ENCODE measurements at places on chromosomes 4 and X. TPM values are rescaled to one million over a fixed set of nuclear protein-coding genes. Genes with fewer than 3 reads are reported as not detected.

DNA sequence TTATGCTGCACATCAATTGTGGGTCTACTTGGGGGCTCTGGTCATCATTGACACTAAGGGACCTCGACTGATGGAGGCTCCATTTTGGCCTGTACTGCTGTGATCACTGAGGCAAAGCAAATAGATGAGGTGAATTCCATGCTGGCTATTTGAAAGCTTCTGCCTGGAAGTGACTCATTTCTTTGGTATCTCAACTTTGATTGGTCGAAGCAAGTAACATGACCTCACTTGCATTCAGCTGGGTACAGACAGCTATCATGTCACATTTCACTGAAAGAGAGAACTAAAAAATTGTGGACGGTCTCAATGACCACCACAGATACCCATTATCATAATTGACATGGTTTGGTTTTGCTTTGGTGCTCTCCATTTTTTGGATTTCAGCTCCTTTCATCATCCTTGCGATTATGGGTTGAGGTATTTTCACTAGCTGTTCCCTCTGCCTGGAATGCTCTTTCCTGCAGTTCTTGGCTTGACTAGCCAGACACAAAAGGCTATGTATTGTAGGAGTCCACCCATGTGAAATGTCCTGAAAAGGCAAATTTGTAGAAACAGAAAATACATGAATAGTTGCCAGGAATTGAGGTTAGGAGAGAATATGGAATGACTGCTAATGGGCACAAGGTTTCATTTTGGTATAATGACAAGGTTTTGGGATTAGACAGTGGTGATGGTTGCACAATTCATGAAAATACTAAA is 369.2 kb upstream of the LCORL start:
- no peak overlapping the region for H3K4me3 ChIP-seq
- H3K36me3 ChIP-seq = no peaks in the 10 kb centered on the region
- DNase-seq = no peak
- H3K4me1 ChIP-seq = no peaks in the 10 kb centered on the region
- H3K27me3 ChIP-seq = no peaks in the 10 kb centered on the region
- no peak overlapping the region for H3K27ac ChIP-seq

GRCh38 chr4:189374176-189374575 is 566.5 kb upstream of the FRG1 start:
- no peaks in the 10 kb centered on the region for H3K4me1 ChIP-seq
- no peak for DNase-seq
- no peaks in the 10 kb centered on the region for H3K36me3 ChIP-seq
- no peak overlapping the region for H3K27ac ChIP-seq
- H3K4me3 ChIP-seq = no peak overlapping the region

- peak; percentile 66 for DNase-seq
- no peaks in the 10 kb centered on the region for H3K27me3 ChIP-seq
- peak within 1 kb of the TSS; percentile 50 for H3K4me3 ChIP-seq
- H3K27ac ChIP-seq = peak within 1 kb of the TSS; percentile 59
- no peaks in the 10 kb centered on the region for H3K36me3 ChIP-seq
Observed at GRCh38 chrX:154750301-154751202, at the start of gene GAB3. Gene GAB3, minus strand, starts transcription at chrX:154751077. Its CDS starts 52 bp downstream, at chrX:154751025.

- H3K27me3 ChIP-seq = no peaks in the 10 kb centered on the region
- H3K4me1 ChIP-seq = peaks cover 3% of the 10 kb centered on the region
- DNase-seq = no peak
- H3K27ac ChIP-seq = no peak overlapping the region
Observed at GRCh38 chr4:38123555-38123954, 163.4 kb downstream of the PTTG2 start.

DNA sequence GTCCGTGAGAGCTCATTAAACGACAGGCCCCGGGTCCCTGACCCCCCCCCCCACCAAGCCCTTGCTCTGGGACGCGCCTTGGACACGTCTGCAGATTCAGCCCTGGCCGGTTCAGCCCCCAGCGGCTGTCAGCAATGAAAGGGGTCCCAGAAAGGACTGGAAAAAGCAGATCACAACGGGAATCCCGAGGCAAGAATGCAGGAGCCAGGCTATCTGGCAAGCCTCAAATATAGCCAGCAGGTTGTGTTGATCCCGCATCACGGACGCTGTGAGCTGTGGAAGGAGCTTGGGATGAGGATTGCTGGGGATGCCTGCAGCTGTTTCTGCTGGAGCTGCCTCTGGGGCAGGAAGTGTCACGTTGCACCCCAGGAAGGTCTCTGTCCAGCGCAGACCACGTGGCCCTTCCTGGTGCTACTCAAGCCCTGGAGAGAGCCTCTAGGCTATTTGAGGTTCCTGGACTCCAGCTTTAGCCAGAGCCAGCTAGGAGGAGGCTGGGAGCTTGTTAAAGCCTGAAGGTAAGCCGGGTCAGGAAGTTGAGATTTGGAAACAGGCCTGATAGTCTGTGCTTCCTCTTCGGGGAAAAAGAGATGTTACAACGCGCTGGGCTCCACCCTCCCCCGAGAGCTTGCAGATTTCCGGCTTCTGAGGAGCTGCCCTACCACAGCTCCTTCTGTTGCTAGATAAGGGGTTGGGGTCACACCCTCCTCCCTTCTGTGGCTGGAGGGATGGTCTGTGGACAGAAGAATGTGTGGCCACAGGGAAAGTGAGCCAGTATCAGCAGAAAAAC is 19.3 kb upstream of the CSF2RA start:
- no peak for DNase-seq
- H3K36me3 ChIP-seq = no peaks in the 10 kb centered on the region
- H3K27me3 ChIP-seq = no peaks in the 10 kb centered on the region
- H3K4me1 ChIP-seq = peaks cover 18% of the 10 kb centered on the region

DNA sequence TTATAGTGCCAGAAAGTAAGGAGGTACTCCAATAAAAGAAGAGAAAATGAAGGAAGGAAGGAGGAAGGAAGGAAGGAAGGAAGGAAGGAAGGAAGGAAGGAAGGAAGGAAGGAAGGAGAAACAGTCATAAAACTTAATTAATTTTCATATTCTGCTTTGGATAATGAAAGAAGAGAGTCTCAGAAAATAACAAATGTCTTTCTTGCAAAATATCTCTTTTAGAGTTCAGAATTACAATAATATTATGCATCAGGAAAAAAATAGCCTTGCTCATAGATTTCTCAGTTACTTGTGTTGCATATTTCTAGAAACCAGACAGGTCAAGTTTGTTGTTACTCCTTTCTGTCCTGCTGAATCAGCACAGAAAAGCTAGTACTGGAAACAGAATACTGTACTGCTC is 130.1 kb upstream of the DKK2 start:
- H3K27me3 ChIP-seq = no peaks in the 10 kb centered on the region
- DNase-seq = no peak
- H3K27ac ChIP-seq = no peak overlapping the region
- H3K4me3 ChIP-seq = no peak overlapping the region
- no peaks in the 10 kb centered on the region for H3K36me3 ChIP-seq

GRCh38 chrX:1072637-1073377 is 139.6 kb downstream of the CRLF2 start:
- no peaks in the 10 kb centered on the region for H3K4me1 ChIP-seq
- H3K4me3 ChIP-seq = no peak overlapping the region
- no peaks in the 10 kb centered on the region for H3K27me3 ChIP-seq
- H3K27ac ChIP-seq = no peak overlapping the region
- H3K36me3 ChIP-seq = no peaks in the 10 kb centered on the region

DNA sequence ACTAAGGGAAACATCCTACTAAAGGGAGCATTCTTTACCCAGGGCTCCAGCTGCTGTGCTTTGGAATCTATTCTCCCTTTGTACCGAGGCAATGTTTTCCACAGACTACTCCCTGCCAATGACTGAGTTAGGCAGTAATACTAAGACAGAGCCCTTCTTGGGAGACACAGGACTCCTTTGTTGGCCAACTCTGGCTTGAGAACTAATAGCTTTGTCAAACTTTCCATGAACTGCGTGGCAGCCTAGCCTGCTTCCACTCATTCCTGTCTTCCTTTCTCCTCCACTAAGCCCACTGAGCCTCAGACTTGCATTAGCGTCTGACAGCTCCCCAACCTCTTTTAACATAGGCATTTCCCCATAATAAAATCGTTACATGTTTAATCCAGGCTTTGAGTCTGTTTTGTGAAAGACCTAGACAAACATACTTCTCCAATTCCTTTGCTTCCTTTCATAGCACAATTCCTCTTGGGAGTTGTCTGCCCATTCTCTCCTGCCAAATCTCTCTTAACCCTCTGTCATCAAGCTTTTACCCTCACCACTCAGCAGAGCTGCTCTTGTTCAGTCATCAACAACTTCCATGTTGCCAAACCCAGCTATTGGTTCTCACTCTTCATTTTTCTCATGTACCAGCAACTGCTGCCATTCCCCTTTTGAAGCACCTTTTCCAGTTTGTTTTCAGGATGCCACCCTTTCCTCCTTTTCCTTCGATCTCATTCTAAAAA is 300.3 kb upstream of the IGFBP7 start:
- no peak overlapping the region for H3K4me3 ChIP-seq
- DNase-seq = no peak
- no peak overlapping the region for H3K27ac ChIP-seq
- H3K36me3 ChIP-seq = no peaks in the 10 kb centered on the region
- no peaks in the 10 kb centered on the region for H3K4me1 ChIP-seq

GRCh38 chr4:176014583-176015108 is 51.0 kb upstream of the WDR17 start:
- H3K4me3 ChIP-seq = no peak overlapping the region
- H3K36me3 ChIP-seq = no peaks in the 10 kb centered on the region
- DNase-seq = no peak
- H3K4me1 ChIP-seq = no peaks in the 10 kb centered on the region
- no peaks in the 10 kb centered on the region for H3K27me3 ChIP-seq

DNA sequence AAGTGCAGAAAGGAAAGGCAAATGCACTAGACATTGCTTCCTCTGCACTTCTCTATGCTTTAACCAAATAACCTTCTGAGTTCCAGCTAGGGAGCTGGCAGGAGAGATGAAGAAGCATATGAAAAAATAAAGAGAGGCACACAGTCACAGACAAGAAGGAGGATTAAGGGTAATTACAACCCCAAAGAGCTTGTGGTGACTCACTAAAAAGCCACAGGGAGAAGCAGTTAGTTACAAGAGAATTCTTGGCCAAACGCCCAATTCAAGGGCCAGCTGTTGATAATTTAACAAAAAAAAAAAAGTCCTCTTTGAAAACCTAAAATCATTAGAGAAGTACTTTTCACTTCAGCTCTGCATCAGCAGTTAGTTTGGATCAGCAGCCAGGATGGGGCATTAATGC is 478.0 kb downstream of the KCNIP4 start:
- no peaks in the 10 kb centered on the region for H3K4me1 ChIP-seq
- DNase-seq = no peak
- H3K27ac ChIP-seq = no peak overlapping the region

DNA sequence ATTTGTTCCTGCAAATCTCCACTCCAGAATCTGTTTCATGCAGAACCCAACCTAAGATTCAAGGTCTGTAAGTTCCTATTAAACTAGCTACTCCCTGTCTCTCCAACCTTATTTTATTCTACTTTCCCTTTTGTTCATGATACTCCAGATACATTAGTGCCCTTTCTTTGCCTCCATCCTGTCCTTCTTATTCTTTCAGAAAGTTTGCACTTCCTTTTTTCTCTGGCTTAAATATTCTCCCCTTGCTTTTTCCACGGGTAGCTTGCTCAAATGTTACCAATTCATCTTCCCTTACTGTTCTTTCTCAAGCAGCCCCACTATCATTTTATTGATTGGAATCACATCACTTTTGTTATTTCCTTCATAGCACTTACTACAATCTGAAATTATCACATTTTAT is 72.1 kb downstream of the CAMK2D start:
- no peak overlapping the region for H3K4me3 ChIP-seq
- no peak for DNase-seq
- peaks cover 14% of the 10 kb centered on the region for H3K4me1 ChIP-seq
- no peaks in the 10 kb centered on the region for H3K27me3 ChIP-seq

Gene PPP2R2C
- total RNA-seq = 81.5 TPM

Gene PNMA5
- total RNA-seq = not detected

Gene RPL9
- total RNA-seq = 2,201 TPM

Gene IL1RAPL1
- not detected for total RNA-seq

Measured in suprapubic skin (tissue), 4 donors.